ENCODE measurements at places on chromosomes 16 and 17.

GRCh38 chr17:50511058-50511457 is 2.8 kb downstream of the MYCBPAP start:
- no peak for DNase-seq

- no peak for DNase-seq
Observed at GRCh38 chr17:31834448-31834847, 24.6 kb downstream of the COPRS start.

DNA sequence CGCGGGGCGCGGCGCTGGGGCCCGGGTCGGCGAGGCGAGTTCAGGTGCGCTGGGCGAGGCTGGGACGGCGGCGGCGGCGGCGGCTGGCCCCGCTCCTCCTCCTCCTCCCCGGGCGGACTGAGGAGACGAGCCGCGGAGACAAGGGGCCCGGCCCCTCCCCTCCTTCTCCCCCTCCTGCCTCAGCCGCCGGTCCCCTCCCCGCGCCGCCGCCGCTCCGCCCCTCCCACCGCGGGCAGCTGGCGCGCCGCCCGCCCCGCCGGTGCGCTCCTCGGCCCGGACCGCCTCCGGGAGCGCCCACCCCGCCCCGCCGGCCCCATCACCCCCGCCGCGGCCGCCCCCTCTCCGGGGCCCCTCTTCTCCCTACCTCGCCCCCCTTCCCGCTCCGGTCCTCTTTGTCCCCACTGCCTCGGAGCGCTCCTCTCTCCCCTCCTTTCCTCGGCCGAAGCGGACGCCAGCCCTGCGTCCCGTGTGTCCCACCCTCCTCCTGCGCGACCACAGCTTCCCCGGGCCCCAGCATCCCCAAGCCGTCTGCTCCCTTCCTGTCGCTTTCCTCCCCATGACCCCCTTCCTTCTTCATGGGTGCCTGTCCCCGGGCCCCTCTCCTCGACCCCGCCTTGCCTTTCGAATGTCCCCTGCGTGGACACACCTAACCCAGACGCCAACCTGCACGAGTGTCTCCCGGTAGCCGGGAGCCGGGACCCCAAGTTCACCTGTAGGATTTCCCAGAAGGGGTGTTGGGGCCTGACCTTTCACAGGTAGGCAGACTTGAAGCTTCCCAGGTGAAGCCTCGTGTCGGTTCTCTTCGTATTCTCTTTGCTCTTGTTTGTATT is at the start of gene TOX3:
Gene TOX3 (minus strand): TSS at position 140 of the 830 bp plus-strand sequence. CDS start 420 bp downstream, outside the sequence.
- no peak for DNase-seq

DNA sequence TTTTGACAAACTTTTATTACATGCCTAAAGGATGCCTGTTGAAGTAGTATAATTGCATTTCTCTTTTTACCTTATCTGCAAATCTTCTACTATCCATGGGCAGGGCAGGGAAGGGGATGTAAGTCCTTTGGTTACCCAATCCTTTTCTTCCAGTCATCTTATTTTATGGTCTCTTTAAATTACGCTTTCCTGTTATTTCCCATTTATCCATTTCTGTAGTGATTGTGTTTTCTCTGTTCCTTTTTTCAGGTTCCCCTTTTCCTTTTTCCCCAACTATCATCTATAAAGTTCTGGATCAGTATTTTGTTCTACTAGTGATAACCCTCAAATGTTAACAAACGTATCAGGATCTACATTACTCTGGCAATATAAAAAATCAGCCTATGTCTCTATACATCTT is 3.3 kb upstream of the ABCA9 start:
- DNase-seq: no peak

GRCh38 chr16:12661656-12662172 is 142.0 kb downstream of the CPPED1 start:
- no peak for DNase-seq

- no peak for DNase-seq
Observed at GRCh38 chr16:78485188-78485916, 385.9 kb downstream of the WWOX start.

DNA sequence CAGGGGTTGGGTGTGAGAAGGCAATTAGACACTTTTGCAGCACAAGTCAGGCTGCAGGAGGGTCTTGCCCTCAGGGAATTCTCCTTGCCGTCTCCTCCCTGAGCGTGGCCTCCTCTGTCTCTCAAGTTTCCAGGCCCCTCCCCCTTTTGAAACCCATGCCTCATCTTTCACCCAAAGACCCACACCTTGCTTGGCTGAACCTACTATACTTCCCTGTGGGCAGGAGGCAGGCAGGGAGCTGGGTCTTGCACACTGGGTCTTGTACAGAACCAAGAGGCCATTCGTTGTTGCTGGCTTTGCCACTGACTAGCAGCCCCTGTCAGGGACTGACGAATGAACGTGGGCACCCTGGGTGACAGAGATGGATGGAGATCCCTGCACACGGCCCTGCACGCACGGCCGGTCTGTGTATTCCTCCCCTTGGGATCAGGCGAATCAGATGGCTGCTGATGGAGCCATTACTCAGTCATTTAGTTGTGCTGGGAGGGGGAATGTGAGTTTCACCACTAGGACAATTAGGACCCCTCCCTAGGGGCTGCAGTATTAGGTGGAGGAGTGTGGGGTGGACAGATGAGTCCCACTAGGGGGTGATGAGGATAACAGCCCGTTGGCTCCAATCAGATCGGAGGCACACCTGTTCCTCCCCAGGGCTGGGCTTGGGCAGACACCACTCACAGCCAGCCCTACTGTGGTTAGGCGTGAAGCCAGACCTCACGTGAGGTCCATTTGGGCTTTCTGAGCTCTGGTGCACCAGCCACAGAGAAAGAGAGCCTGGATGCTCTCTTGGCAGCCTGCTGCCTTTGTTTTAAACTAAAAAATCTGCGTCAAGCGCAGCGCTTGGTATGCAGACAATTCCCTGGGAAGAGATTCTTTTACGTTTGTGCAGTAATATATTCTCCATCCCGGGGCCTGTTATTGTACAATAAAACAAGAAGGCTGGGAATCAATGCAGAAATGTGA is 167.7 kb upstream of the WSCD1 start:
- no peak for DNase-seq

GRCh38 chr17:18256776-18257175 is 1.8 kb downstream of the FLII start:
- no peak for DNase-seq

- DNase-seq: no peak
Observed at GRCh38 chr17:34443619-34444469, 80.8 kb upstream of the CCL1 start.

DNA sequence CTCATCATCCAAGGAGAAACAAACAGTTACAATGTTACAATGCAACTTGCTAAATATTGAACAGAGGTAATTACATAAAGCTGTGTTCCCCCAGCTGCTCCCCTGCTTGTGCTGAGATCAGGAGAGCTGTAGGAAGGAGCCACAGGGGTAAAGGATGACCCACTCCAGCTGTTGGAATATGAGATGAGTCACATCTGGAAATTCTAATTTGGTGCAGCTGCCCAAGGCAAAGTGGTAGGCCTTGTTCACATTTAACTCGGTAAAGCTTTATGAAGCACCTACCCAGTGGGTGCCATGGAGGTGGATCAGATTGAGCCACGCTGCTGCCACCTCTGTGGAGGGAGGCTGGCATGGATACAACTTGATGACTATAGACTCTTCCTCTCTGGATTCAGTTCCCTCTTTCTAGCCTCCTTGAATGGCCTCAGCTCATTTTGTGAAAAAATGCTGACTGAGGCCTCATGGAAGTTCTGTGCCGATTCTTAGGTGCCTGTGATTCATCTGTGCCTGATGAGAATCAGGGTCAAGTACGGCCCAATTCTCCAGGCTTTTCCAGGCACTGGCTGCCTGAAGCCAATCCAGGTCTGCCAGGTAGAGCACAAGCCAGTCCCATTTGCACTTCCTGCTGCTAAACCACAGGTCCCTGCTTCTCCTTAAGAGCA is 7.4 kb downstream of the ZNF689 start:
- DNase-seq: no peak

- no peak for DNase-seq
Observed at GRCh38 chr17:13531721-13532120, 70.0 kb downstream of the HS3ST3A1 start.

GRCh38 chr17:71516149-71516548 is 604.7 kb upstream of the SOX9 start:
- peak; percentile 12 for DNase-seq

- DNase-seq: no peak
Observed at GRCh38 chr17:39867880-39868553, at the start of gene ZPBP2. Gene ZPBP2 (plus strand): TSS chr17:39868202. CDS start chr17:39868355, 153 bp downstream.

- DNase-seq: no peak
Observed at GRCh38 chr17:72158895-72159885, 38.4 kb downstream of the SOX9 start.

DNA sequence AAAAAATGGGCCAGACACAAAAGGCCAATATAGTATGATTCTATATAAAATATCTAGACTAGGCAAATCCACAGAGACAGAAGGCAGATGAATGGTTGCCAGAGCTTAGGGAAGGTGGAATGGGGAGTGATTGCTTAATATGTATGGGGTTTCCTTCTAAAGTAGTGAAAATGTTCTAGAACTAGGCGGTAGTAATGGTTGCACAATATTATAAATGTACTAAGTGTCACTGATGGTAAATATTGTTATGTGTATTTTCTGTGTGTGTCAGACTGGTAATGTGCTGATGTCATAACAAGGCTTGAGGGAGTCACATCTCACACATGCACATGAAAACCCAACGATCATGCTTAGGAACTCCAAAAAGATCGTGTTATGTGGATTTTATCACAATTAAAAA is 106.9 kb upstream of the SIAH1 start:
- DNase-seq: no peak

DNA sequence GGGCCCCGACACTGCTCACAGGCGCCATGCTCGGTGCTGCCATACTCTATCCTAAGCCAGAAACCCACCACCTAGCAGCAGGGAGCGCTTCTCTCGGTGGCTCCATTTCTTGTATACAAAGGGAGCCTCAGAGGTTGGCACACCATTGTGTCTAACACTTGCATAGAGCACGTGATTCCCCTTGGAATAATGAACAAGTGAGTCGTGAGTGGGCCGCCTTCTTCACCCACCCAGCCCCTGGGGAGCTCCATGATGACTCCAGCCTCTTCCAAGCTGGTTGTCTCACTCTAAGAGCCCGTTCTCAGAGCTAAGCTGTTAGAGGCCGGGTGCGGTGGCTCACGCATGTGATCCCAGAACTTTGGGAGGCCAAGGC is 82.3 kb upstream of the ZNF469 start:
- DNase-seq: no peak

DNA sequence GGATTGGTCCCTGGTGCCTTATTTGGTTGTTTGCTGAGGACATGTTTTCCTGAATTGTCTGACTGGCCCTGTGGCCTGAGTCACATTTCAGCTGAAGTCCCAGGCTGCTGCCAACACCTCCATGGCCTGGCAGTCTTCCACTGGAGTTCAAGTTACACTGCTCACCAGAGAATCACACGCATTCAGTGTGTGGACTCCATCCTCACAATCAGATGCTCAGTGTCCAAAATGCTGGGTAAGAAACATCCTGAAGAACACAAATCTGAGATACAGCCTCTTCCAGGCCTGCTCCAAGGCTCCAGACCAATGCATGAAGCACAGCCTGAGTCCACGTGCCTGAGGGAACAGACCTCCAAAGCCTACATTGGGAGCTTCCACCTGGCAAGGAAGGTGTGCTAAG is 19.2 kb downstream of the CD300LB start:
- no peak for DNase-seq

DNA sequence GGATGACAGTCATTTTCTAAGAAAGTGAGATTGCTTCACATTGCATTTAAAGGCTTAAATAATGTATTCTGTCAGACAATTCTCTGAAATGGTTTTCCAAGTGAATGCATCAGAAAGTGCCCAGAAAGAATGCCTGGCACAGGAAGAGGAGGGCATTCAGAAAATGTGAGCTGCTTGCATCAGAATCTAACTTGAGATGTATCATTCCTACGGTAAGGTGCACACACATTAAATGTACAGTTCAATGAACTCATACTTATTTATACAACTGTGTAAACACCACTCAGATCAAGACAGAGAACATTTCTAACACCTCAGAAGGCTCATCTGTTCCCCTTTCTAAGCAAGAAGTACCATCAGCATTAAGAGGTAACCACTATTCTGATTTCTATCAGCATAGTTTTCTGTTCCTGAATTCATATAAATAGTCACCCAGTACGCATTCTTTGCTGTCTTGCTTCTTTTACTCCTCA is 638.0 kb downstream of the MAF start:
- no peak for DNase-seq

GRCh38 chr16:5490499-5490898 is 392.9 kb upstream of the EEF2KMT start:
- no peak for DNase-seq

DNA sequence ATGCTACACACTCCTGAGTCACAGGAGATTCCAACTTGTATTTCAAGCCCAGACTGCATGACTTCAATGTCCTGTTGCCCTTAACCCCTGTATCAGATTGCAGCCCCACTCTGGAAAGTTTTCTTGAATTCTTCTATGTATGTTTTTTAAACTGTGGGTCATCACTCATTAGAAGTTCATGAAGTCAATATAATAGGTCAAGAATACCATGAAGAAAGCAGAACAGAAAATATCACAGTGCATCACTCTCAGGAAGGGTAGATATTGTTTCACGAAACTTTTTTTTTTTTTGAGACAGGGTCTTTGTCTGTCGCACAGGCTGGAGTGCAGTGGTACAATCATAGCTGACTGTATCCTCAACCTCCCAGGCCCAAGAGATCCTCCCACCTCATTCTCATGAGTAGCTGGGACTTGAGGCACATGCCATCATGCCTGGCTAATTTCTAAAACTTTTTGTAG is 20.5 kb downstream of the PRKCB start:
- DNase-seq: no peak

DNA sequence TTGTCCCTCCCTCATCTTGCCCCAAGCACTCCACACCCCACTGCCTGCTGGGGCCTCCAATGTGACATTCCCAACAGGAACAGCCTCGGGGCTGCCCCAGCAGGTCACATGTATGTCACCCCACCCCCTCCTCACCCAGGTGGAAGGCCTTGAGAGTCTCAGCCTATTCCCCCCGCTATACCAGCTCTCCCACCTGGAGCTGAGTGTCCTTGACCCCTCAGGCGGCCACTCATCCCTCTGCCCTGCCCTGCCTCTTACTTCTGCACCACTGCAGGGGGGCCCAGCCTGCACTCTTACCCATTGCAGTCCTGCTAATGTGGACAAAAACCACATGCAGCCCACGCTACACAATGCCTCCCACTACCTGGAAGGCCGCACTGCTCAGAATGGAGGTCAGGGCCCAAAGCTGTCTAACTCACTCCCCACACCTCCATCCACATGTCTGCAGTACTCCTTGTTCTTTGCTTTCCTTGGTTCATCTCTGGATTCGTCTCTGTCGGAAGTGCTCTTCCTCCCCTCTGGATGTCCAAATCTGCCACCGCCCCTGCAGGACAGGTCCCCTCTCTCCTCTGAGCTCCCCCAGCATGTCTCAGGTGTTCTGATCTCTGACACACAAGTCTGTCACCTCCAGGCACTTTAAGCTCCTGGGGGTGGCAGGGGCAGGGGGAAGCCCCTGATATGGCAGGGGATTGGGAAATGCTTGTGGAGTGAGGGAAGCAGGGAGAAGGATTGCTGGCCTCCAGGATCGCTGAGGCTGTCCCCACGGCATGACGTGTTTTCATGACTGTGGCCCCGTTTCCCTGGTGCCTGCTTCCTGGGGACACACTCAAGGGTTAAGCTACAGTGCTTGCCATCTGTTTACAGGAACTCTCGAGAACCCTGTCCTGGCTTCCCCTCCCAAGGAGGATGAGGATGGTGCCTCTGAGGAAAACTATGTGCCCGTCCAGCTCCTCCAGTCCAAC is 20.8 kb downstream of the TRPV2 start:
- DNase-seq: no peak

All from NCI-H187 treated with DMSO at 0.1 percent for 48 hours (cell line).